ENCODE measurements at places on chromosomes 3 and 15. TPM values are rescaled to one million over a fixed set of nuclear protein-coding genes. Genes with fewer than 3 reads are reported as not detected.

Gene MED12L
- total RNA-seq, result 15.5 TPM

Gene EIF3J
- 76.5 TPM for total RNA-seq

Gene HRH1
- total RNA-seq, result not detected

Gene RTP1
- total RNA-seq, result not detected

Gene MINDY4B
- total RNA-seq, result not detected

Gene ANKRD34C
- not detected for total RNA-seq

Gene CFAP92
- total RNA-seq, result 1.2 TPM

Gene MAGEL2
- total RNA-seq, result 7.0 TPM

Gene ADPRH
- 7.8 TPM for total RNA-seq

Gene ESYT3
- 10.2 TPM for total RNA-seq

Gene ERC2
- total RNA-seq, result 16.1 TPM
